ENCODE measurements at places on chromosomes 2 and 18.
A peak's percentile ranks its signal among the peaks of the same experiment; 100 is the strongest.

- no peak for DNase-seq
These were observed 366.1 kb downstream of the EN1 start for GRCh38 chr2:118481299-118481698.

DNA sequence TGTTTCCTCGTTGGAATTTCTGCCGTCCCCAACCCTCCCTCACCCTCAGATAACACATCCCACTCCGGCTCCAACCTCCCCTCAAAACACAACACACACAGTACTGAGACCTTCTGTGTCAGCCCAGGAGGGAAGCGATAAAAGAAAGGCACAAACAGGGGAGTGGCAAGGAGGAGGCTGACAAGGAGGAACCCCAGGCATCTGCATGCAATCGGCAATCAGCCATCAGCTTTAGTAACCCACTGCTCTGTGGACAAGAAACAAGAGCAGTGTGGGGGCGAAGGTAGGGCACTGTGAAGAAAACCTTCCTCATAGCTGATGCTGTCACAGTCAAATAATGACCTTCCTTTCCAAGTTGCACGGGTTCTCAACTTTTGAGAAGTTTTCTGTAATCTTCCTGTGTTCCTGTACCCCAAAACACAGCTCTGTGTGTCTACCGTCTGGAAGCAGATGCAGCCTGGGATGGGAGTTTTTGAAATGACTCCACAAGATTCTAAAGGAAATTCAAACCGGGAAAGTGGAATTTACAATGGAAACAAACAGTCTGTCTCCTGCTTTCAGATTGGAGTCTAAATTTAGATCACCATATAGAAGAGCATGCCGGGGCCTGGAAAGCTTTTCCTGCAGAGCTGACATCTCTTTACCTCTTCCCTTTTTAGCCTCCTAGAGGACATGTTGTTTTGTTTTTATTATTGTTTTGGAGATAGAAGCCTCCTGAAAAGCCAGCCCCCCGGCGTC, 16.4 kb upstream of the LPIN2 start:
- no peak for DNase-seq

GRCh38 chr2:98929920-98930319, 6.1 kb downstream of the CRACDL start:
- no peak for DNase-seq

DNA sequence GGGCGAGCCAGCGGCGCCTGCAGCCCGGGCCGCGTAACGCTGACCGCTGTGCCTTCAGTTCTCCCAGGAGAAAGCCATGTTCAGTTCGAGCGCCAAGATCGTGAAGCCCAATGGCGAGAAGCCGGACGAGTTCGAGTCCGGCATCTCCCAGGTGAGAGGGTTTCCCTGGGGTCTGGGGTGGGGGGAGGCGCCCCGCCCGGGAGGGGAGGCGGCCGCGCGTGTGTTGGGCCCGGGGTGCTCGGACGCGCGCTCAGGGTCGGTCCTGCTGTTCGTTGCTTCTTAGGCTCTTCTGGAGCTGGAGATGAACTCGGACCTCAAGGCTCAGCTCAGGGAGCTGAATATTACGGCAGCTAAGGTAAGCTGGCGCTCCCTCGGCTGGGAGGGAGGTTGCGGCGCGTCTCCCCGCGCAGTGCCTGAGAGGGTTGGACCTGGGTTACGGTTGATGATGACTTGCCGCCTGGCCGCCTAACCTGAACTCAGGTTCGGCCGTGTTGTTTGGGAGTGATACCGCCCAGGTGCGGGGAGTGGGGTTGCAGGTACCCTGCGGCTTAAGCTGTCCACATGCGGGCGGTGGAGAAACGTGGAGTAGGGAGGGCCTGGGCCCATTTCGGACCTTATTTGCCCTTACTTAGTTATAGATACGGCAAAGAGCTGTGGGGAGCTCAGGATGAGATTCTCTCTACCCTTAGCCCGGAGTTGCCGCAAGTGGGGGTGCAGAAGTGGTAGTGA, 638 bp downstream of the RPS7 start:
- peak; percentile 29 for DNase-seq

- DNase-seq, result no peak
These were observed 500.9 kb downstream of the RNF144A start for GRCh38 chr2:7417845-7418742.

DNA sequence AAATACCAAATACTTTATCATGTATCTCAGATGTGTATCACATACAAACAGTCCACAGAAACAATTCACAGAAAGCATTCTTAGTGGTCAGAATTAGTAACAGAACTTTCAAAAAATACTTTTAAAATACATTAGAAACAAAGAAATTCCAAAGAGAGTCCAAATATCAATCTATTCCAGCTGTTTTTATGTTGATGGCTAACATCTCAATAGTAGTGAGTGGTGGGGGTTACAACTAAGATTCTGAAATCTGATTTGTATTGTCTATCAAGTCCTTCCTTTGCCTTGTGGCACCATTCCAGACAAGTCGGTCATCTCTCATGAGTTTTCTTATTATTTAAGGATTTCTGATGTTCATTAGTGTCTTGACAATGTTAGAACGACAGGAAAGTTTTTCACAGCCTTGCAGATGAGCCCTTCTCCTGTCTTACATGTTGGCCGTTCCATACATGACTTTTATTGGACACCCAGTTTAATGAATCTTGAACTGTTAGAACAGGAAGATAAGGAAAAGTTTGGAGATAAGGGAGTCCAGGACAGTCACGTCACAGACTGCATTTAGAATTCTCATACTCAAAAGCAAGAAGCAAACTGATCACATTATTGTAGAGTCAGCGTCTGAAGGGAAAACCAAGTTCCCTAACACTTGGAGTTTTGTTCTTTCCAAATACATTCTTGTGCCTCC, 410.3 kb downstream of the PID1 start:
- no peak for DNase-seq

DNA sequence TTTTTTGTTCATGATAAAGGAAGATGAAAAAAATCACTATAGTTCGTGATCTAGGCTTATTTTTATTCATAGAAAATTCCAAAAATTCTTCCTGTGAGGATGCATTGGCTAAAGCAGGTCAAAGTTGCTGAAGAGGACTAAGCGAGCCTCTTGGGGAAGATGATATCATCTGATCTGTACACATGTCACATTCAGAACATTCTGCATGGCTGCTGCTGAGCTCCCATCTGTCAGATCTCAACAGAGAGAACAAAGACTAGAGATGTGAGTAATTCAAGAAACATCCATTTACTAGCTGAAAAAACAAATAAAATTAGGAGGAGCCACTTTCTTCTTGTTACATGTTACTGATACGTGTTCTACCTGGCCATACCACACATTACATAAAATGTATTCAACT, 518.6 kb upstream of the FSIP2 start:
- DNase-seq, result peak; percentile 80

DNA sequence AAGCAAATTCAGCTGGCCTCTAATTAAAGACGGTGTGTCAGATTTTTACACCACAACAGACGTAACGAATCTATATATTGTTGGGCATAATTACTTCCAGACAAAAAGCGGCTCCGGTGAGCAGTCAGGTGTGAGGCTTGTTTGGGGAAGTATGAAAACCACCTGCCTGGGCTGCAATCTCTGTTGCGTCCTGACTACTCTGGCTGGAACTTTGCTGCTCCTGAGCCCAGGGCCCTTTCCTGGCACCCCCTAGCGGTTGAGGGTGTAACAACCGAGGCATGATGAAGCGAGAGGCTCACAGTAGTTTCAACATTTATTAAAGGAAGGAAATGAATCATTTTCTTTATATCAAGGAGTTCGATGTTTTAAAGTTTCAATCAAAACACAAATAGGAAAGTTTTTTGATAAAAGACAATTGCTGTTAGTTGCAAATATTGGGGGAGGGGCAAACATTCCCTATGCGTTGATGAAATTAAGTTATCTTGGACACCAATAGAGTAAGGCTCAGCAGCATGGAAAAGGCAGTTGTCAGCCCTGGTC, 10.6 kb upstream of the ITGB6 start:
- DNase-seq, result peak; percentile 47

- no peak for DNase-seq
These were observed 50.5 kb upstream of the TSPYL6 start for GRCh38 chr2:54306556-54306955.

DNA sequence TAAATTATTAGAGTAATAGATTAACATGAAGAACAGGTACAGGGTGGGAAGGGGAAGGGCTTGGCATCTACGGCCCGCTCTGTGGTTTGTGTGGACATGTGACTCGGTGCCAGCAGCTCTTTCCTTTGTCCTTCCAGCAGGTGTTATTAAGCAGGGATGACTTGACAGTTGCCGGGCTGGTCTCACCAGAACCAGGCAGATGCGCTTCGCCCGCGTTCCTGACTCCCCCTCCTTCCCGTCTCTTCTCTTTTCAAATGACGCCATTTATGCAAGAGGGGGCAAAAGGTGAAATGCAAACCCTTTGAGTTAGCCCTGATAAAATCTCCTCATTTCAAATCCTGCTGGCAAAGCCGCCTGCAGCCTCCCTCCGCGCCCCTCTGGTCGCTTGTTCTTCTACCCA, 38.9 kb upstream of the MGAT4A start:
- DNase-seq, result peak; percentile 90

- DNase-seq, result no peak
These were observed 274.0 kb upstream of the FIGN start for GRCh38 chr2:164009756-164010337.

GRCh38 chr2:102100371-102101096, 42.0 kb upstream of the IL1R1 start:
- no peak for DNase-seq

DNA sequence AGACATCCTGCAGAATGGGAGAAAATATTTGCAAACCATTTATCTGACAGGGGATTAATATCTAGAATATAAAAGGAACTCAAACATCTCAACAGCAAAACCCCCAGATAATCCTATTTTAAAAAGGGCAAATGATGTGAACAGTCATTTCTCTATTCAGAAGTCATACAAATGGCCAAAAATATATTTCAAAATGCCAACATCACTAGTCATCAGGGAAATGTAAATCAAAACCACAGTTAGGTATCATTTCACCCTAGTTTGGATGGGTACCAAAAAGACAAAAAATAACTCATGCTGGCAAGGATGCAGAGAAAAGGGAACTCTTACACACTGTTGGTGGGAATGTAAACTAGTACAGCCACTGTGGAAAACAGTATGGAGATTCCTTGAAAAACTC, 70.0 kb downstream of the TBR1 start:
- DNase-seq, result no peak

GRCh38 chr2:215383652-215384279, 52.1 kb downstream of the FN1 start:
- no peak for DNase-seq

- DNase-seq, result no peak
These were observed 19.3 kb upstream of the TMEM18 start for GRCh38 chr2:696463-696862.

DNA sequence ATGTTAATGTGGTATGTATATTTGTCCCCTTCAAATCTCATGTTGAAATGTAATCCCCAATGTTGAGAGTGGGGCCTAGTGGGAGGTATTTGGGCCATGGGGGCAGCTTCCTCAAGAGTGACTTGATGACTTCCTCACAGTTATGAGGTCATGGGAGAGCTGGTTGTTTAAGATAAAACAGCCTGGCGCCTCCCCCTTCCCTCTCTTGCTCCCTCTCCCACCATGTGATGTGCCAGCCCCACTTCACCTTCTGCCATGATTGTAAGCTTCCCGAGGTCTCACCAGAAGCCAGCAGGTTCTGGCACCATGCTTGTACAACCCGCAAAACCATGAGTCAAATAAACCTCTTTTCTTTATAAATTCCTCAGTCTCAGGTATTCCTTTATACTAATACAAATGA, 258.3 kb upstream of the POU3F3 start:
- DNase-seq, result no peak

DNA sequence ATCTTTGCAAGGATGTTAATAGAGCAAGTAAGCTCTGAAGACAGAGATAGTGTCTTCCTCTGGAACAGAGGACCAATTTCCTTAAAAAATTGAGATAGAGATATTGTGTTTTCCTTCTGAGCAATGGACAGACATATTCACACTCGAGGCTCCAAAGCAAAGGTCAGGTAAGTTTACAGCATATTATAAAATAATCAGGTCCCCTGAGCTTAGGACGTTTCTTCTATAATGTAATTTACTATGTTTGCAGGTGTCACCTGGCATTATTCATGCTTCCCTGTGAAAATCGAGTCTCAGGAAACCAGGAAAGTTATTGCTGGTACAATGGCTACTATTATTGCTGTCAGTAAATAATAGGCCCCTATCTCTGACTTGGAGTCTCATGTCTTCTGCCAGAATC, 1135.8 kb upstream of the ACVR2A start:
- DNase-seq, result no peak

- DNase-seq, result no peak
These were observed 49.1 kb downstream of the ADI1 start for GRCh38 chr2:3470166-3470651.

DNA sequence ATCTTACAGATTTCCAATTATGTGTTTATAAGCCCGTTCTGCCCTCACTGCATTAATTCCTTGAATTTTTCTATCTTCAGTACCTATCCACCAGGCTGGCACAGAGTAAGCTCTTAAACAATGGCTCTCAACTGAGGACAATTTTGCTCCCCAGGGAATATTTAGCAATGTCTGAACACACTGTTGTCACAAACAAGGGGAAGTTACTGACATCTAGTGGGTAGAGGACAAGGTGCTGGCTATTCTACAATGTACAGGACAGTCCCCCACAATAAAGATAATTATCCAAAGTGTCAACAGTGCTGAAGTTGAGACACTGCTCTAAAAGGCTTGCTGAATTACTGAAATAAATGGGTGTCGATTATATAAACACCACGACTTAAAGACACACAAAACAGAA, 5.0 kb downstream of the NDUFS1 start:
- peak; percentile 70 for DNase-seq

- peak; percentile 2 for DNase-seq
These were observed 420.7 kb upstream of the SLC8A1 start for GRCh38 chr2:40872580-40872979.

GRCh38 chr2:151315381-151315903, 26.0 kb upstream of the NMI start:
- peak; percentile 24 for DNase-seq

DNA sequence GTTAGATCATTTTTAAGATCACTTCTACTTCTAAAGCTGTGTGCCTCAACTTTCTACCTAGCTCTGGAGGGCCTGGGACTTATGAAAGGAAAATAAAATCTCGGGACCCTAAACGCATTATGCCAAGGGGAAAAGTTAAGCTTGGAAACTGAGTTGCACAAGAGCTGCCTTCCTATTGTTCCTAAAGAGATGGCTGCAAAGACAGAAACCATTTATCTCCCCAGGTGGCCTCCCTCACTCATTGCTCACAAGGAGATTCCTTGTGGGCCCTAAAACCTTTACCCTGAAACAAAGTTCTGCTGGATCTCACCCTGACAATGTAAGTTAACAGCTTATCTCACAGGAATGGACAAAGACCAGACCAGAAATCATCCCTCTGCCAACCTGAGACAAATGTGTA, 26.8 kb downstream of the TUBB6 start:
- peak; percentile 34 for DNase-seq

DNA sequence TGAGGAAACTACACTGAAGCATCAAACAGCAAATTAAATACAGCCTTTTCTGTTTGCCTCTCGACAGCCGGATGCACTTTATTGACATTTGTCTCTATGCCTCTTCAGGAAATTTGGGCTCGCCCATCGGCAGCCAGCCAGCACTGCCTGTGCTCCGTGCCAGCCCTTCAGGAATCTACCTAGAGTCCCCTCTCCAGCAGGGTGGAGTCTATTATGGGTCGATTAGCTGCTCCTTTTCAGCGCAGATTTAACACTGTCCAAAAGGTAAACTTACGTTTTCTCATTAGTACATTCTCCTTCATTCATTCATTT, 91.5 kb downstream of the MYCN start:
- DNase-seq, result no peak
